ENCODE measurements at places on chromosomes 13 and 19.

- DNase-seq = no peak
Observed at GRCh38 chr13:58876473-58876872, 1244.9 kb downstream of the PCDH17 start.

GRCh38 chr13:97124915-97125809 is 97.0 kb upstream of the MBNL2 start:
- peak; percentile 79 for DNase-seq

DNA sequence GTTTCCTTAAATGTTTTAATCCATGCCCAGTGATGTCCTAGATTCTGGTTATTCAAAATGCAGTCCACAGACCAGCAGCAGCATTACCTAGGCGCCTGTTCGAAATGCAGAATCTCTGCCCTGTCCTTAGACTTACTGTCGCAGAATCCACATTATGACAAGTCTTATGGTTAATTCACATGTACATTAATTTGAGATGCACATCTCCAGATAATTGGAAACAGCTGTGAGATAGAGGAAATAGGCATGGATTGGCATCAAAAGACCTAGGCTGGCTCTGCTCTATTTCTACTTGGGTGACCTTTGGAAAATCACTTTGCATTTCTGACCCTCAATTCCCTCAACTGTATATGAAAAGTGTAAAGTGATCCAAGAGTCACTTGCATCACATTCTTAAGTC is 700.7 kb downstream of the DIAPH3 start:
- DNase-seq = no peak

- DNase-seq = no peak
Observed at GRCh38 chr13:107830804-107831203, 384.5 kb downstream of the LIG4 start.

- DNase-seq = peak; percentile 20
Observed at GRCh38 chr13:29502391-29503008, 93.0 kb downstream of the SLC7A1 start.

GRCh38 chr13:79999601-80000000 is 341.3 kb downstream of the SPRY2 start:
- no peak for DNase-seq

GRCh38 chr19:53927739-53928138 is 18.7 kb downstream of the CACNG7 start:
- peak; percentile 80 for DNase-seq

DNA sequence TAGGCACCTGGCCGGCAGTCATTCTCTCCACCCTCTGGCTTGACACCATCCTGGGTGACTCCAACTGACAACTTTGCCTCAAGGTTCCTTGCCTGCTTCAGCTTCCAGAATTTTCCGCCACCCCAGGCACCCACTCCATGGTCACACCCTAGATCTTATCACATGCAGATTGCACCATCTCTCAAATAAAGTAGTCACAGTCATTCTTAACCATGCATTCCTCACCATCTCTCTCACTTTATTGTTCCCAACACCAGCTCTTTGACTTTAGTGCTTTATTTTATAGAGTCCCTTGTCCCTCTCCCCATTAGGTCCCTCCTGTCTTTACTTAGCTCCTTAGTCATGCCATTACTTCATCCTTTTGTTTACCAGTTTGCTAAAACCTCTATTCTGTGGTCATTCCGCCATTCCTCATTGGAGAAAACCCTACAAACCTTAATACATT is 351.7 kb downstream of the SPRY2 start:
- no peak for DNase-seq

DNA sequence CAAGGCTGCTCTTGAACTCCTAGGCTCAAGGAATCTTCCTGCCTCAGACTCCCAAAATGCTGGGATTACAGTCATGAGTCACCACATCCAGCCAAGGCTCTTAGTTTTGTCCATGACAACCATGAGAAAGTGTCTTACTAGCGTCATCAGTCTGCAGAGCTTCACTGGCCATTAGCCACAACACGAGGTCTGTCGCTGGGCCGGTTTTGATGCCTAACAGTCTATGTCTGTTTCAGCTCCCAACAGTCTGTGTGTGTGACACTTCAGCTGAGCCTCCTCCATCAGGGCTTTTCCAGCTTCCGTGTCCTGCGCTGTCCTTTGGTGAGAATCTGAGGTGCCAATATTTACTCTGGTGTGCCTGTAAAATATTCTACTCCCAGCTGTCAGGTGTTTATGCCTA is 47.6 kb downstream of the CEP89 start:
- no peak for DNase-seq

GRCh38 chr13:102913914-102914313 is 68.1 kb downstream of the ERCC5 start:
- DNase-seq = no peak

DNA sequence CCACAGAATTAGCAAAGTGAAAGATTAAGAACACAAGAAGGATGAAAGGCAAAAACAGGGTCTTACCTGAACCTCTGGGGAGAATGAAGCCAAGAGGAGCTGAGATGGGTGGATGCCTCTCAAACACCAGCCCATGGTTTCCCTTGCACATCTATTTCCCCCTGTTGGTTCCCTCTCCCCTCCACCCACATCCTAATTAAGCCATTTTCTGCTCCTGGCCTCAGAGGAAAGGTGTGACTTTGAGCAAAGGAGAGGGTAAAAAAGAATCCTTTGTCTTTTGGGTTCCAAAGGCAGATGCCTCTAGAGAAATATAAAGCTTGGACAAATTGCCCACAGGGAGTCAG is 214.9 kb downstream of the RAP2A start:
- DNase-seq = no peak

GRCh38 chr19:7916103-7916954 is 1.7 kb downstream of the TGFBR3L start:
- peak; percentile 23 for DNase-seq

- no peak for DNase-seq
Observed at GRCh38 chr19:7928334-7928706, 2.4 kb upstream of the CTXN1 start.

GRCh38 chr19:46520616-46521015 is 24.9 kb upstream of the PNMA8B start:
- peak; percentile 45 for DNase-seq

DNA sequence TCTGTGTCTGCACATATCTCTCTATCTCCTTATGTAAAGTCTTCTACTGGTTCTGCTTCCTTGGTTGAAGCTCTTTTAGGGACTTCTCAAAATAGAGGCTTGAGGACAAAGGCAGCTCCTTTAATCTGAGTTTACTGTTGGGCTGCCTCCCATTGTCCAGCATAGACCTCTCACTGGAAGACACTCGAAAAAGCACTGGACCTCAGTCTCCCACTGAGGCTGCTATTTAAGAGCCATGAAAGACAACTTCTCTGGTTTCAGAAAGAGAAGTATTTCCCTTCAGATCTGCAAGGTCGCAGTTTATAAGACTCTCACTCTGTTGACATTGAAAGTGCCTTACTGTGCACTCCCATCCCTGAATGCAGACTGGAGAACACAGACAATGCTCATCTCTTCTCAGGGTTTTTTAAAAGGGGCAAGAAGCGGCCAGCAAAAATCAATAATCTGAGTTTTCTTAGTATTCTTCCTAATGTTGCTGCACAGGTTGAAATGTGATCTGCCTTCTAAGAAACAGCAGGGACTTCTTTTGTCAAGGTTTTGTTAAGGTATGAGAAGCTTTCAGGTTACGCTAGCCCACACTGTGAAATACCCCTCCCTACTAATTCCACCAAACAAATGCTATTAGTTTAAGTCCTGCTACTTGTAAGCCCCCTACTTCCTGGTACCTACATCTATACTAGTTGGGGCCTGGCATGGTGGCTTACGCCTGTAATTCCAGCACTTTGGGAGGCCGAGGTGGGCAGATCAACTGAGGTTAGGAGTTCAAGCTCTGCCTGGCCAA is 450.0 kb upstream of the SLC10A2 start:
- DNase-seq = no peak

DNA sequence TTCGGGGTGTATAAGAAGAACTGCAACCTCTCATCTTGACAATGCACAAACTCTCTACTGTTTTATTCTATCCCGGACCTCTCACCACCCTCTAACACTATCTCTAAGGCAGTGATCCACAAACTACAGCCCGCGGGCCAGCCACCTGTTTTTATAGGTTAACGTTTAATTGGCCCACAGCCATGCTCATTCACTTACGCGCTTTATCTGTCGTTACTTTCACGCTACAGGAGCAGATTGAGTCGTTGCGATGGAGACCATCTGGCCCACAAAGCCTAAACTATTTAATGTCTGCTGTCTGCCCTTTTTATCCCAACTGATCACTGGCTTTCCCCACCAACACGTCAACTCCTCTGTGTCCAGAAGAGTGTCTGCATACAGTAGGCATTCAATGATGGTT is 158.9 kb downstream of the CACNA1A start:
- DNase-seq = no peak

DNA sequence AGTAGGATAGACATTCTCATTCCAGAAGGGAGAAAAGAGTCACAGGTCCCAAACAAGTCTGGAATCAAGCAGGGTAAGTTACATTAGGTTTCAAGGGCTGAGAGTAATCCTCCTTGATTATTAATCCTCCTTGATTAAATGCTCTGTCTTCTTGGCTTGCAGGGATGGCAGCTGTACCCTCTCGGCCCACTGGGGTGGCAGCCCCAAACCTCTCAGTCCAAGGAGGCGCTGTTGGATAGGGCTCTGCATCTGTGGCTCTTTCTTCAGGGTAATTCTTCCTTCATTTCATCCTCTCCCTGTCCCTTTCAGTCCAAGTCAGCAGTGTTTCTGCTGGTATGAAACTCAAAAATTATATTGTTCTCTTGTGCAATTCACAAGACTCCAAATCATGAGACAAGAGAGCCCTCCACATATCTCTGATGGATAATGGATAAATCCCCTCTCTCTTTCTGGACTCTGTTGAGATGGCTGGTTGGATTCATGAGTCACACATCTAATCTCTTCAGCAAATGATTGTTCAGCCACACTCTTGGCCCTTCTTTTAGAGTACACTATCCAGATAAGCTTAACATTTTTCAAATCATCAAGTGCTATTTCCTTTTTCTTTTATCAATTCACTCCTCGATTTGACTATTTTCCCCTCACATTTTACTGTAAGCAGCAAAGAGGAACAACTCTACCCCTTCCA is 323.7 kb upstream of the HTR2A start:
- no peak for DNase-seq

DNA sequence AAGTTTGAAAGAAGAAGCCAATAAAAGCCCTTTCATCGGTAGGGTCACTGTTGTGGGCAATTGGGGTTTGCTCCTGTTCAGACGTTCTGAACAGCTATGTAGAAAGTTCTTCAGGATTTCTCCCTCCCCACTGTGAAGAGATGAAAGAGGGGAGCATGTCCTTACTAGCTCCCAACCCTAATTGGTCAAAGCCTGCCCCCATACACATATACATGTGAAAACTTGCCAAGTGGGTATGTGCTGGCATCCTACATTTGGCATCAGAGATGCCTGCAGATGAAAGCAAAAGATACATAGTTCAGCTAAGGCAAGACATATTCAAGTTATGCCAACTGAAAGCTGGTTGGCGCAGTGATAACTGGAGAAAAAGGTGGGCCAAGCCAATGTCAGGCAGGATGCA is 363.1 kb upstream of the DACH1 start:
- DNase-seq = no peak

GRCh38 chr13:93289053-93289452 is 62.4 kb downstream of the GPC6 start:
- DNase-seq = no peak

DNA sequence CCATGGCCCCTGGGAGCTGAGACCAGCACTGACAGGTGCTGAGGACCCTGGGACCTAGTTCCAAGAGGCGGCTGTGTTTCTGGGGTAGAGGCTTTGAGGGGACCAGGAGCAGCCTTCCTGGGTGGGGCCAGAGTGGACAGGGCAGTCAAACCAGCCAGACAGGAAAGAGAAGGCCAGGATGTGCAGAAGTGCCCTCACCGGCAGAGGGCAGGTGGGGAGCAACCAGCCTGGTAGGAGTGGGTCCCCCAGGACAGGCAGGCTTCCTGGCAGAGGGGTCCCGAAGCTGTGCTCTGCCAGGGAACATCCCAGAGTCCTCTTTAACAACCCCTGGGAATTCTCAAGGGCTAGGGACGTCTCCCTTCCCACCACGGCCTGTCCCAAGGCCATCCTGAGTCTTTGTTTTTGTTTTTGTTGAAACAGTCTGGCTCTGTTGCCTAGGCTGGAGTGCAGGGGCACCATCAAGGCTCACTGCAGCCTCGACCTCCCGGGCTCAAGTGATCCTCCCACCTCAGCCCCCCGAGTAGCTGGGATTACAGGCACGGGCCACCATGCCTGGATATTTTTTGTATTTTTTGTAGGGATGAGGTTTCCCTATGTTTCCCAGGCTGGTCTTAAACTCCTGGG is 3.0 kb upstream of the HIPK4 start:
- DNase-seq = peak; percentile 57

GRCh38 chr13:82330499-82330898 is 1551.8 kb downstream of the SLITRK1 start:
- no peak for DNase-seq

GRCh38 chr13:85009447-85009846 is 789.8 kb downstream of the SLITRK6 start:
- DNase-seq = no peak

DNA sequence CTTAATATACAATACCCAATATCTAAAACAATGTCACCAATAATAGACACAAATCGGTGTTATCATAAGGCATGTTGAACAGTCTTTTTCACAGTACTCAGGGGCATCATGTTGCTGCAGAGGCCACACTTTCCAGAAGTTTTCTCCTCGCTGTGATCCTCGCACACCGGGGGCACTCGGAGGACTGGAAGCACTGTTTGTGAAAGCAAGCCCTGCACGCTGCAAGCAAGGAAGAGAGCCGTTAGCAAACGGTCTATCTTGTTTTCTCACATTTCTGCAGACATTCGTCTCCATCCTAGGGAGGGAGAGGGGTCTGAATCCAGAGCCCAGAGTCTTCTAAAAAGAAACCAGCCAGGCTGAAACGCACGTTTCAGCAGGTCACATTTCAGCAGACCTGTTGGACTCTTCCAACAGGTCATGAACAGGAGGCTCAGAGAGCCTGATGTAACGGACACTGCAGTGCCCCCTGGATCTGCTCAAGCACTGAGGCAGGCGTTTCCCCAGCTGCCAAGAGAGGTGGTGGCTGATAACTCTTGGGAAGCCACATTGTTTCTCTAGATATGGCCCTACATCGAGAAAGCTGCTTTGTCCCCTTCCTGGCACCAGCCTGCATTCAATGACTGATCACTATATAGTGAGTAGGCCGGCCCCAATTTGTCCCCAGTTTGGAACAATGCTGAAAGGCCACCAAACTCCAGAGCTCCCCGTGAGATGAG is 43.6 kb downstream of the RUBCNL start:
- no peak for DNase-seq

GRCh38 chr19:8513687-8514504 is at the start of gene ZNF414:
ZNF414 (minus strand) TSS chr19:8514167; CDS start chr19:8514046, 121 bp downstream.
- peak; percentile 99 for DNase-seq

DNA sequence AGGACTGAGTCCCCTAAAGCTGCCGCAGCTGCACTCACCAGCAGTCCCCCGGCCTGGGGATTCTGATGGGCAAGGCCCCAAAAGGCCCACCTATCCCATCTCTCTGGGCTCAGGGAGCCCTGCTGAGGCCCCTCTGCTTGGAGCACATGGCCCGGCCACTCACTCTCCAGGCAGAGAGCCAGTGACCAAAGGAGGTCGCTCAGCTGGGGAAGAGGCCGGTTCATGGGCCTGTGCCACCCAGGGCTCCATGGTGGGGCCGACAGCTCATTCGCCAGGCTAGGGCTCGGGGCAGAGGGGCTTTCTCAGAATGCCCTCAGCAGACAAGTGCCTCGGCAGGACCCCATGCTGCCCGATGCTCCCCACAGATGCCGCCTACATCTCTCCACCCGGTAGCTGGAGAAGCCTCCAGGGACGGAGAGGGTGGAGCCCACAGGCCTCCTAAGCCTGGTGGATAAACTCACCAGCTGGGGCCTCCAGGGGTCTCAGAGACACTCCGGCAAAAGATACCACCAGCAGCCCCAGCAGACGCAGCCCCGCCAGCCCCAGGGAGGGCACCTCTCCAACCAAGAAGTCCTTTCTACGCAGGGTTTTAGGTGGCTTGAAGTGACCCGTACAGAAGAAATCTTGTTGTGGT is 54.4 kb downstream of the MLLT1 start:
- DNase-seq = no peak
